DMS79 (cell line): ENCODE measurements at places on chromosomes 1 and 21.

DNA sequence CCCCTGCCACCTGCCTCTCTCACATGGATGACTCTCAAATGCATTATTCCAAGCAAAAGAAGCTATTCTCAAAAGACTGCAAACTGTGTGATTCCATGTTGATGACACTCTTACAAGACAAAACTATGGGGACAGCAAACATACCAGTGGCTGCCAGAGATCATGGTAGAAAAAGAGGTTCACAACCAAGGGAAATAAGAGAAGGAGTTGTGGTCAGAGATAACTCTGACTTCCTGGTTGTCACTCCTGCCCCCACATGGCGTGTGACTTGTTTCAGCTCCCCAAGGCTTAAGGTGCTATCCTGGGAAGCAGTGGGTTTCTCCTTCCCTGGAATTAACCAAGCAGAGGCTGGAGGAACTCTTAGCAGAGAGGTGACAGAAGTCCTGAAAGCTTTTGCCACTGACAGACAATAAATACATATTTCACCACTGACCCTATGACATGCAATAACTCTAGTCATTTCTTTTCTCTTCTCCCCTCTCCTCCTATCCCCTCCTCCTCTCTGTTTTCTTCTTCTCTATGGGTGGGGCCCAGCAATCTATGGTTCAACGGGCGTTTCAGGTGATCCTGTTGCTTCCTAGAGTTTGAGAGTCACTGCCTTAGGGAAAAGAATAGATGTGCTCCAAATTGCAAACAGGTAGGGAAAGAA is 185.1 kb downstream of the FCRL5 start:
- DNase-seq: no peak

- DNase-seq: no peak
These were observed 462.6 kb upstream of the RUNX1 start for GRCh38 chr21:35511696-35512162.

- no peak for DNase-seq
These were observed 593.5 kb downstream of the KIF26B start for GRCh38 chr1:245748240-245748639.

- no peak for DNase-seq
These were observed 1.8 kb downstream of the FOXD3 start for GRCh38 chr1:63323865-63324778.

DNA sequence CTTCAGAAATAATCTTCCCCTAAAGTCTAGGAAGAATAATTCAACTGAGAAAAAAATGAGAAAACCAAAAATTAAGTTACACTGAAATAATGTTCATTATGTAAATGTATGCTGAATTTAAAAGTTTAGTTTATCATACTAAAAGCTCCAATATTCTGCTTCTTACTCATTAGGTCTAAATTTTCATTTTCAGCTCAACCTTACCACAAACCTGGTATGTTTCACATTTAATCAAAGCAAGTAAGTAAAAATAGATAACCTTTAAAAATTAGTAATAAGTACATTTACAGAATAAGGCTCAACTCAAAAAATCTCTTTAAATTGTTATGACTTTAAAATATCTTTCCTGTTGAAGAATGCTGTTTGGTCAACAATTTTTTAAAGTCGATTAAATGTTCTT is 15.0 kb downstream of the BTG3 start:
- no peak for DNase-seq

- DNase-seq: no peak
These were observed 44.4 kb upstream of the SELENON start for GRCh38 chr1:25755475-25756125.

GRCh38 chr1:30687886-30688285 is 35.5 kb downstream of the MATN1 start:
- no peak for DNase-seq

DNA sequence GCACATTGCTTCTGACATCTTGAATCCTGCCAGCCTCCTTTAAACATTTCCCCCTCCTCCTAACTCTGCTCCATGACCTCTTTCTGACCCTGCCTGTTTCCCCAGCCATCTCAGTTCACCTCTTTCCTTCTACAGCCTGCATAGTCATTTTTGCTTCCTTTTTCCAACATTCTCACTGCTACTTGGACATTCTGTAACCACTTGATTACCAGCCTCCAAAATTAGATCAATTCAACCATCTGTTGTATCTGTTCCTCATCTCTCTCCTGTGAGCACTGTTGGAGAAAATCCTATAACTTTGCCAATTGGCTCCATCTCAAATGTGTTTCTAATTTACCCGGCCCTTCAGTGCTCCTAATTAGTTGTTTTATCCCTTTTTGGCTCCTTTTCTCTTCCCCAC is 27.5 kb upstream of the GPR88 start:
- DNase-seq: no peak
